ENCODE measurements at places on chromosomes 12 and 14.

DNA sequence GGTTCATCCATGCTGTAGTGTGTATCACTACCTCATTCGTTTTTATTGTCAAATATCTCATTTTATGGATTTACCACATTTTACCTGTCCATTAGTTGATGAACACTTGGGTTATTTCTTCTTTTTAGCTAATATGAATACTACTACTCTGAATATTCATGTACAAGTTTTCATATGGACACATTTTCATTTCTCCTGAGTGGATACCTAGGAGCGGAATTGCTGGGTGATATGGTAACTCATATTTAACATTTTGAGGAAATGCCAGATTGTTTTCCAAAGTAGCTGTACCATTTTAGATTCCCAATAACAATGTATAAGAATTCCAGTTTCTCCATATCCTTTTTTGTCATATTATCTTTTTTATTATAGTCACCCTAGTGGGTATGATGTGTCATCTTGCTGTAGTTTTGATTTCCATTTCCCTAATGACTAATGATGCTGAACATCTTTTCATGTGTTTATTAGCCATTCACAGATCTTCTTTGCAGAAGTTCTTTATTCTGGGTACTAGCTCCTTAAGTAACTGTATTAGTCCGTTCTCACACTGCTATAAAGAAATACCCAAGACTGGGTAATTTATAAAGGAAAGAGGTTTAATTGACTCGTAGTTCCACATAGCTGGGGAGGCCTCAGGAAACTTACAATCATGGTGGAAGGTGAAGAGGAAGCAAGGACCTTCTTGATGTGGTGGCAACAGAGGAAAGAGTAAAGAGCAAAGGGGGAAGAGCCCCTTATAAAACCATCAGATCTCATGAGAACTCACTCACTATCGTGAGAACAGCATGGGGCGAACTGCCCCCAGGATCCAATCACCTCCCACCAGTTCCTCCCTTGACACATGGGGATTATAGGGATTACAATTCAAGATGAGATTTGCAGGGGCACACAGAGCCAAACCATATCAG, 11.9 kb downstream of the NRDE2 start:
- DNase-seq = no peak

DNA sequence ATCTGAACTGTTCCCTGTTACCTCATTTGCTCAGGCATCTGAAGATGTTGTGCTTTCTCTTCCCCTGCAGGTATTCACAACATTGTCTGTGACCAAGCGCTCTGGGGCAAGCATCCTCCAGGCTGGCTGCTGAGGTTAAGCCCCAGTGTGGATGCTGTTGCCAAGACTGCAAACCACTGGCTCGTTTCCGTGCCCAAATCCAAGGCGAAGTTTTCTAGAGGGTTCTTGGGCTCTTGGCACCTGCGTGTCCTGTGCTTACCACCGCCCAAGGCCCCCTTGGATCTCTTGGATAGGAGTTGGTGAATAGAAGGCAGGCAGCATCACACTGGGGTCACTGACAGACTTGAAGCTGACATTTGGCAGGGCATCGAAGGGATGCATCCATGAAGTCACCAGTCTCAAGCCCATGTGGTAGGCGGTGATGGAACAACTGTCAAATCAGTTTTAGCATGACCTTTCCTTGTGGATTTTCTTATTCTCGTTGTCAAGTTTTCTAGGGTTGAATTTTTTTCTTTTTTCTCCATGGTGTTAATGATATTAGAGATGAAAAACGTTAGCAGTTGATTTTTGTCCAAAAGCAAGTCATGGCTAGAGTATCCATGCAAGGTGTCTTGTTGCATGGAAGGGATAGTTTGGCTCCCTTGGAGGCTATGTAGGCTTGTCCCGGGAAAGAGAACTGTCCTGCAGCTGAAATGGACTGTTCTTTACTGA, 44.9 kb downstream of the EID3 start:
- no peak for DNase-seq

DNA sequence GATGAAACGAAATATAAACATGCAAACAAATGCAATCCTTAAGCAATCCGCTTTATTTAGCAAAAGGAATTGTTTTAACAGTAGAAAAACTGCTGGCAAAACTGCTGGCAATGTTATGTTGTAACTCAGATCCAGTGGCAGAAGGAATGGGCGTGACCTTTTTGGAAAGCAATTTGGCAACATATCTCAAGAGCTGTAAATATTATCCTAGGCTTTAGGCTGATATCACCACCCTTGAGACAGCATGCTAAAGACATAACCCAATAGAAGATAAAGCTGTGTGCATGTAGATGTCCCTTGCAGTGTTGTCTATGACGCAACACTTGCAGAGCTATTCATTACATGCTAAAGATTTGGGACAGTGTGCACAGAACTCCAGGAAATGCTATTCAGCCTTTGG, 138.5 kb downstream of the DICER1 start:
- DNase-seq = no peak

- no peak for DNase-seq
These were observed 252.6 kb upstream of the CCDC196 start for GRCh38 chr14:66233591-66233990.

GRCh38 chr12:47021298-47021697, 58.1 kb upstream of the PCED1B start:
- peak; percentile 90 for DNase-seq

DNA sequence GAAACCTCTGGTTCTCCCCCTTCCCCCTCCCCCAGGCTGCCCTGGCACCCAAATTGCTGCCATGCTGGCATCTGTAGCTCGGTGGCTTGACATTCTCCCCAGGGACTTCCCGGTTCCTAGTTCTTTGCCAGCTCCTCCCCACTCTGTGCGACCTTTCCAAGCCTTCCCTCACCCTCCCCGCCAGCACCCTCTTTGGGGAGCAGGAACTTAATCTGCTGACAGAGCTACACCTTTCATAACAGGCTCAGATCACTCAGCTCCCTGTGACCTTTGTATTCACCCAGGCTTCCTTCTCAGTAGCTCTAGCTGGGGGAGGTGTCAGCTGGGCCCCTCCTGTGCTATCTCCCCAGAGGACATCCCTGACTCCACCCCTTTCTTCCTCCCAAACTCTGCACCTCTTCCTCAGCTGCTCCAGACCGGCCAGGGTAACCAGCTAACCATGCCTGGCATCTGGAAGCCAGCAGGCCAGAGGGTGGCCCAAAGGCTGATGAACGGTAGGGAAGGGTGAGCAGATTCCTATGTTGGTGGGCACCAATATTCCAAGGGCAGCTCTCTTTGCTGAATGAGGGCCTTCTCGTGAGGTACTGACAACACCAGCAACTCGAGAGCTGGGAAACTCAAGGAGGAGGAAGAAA, 1.8 kb upstream of the COX14 start:
- DNase-seq = no peak

GRCh38 chr14:22180045-22180444, 409.0 kb downstream of the DAD1 start:
- DNase-seq = no peak

DNA sequence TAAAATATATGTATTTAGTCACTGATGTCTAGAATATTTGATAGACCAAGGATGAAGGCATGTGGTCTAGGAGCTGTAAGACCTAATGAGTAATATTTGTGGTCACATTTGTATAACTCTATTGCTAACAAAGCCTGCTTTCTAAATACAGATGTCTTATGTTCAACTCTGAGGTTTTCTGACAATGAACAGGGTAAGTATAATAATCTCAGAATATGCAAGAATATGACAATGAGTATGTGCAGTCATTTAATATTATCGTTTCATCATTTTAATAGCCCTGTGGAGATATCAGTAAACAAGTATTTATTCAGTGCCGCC, 389.6 kb downstream of the LRIG3 start:
- no peak for DNase-seq

DNA sequence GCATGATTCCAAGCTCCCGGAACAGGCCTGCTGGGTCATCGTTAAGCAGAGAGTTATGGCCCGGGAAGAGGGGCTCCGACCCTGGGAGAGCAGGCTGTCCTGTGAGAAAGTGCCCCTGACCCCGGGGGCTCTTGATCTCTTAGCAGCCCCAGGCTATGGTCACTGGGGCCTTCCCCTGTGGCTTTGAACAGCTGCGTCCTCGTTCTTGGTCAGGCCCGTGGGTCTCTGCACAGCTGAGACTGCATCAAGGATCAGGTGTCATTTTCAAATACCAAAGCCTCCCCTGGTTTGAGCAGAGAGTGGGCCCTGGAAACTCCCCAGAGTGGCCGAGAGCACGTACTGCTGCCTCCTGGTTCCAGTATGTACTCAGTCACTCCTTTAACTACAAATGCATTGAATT, 114.8 kb downstream of the ESRRB start:
- DNase-seq = peak; percentile 62

- no peak for DNase-seq
These were observed 235.3 kb downstream of the PLCZ1 start for GRCh38 chr12:18502422-18502968.
